ENCODE measurements at places on chromosomes 4 and X.

DNA sequence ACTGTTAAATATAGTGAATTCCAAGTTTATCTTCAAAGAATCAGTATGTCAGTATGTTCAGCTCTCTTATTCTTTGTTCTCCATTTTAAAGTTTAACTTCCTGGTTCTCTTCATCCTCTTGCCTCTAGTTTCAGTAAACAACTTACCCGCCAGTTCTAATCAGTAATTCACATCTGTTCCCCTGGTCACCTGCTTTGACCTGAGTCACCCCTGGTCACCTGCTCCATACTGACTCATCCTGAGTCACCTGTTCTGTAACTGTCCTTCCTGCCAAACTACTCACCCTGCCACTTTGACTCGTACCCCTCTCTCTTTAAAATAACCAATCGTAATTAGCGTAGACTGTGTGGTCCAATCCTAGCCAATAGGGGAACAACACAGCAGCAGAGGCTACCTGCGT lies 992.7 kb upstream of the HS3ST1 start:
- no peak for DNase-seq

- DNase-seq = no peak
These were observed 65.2 kb downstream of the IGFBP7 start for GRCh38 chr4:57044996-57045395.

- no peak for DNase-seq
These were observed 24.9 kb upstream of the AMOT start for GRCh38 chrX:112865464-112866025.

- DNase-seq = peak; percentile 17
These were observed 12.4 kb downstream of the YIPF6 start for GRCh38 chrX:68511255-68511654.

DNA sequence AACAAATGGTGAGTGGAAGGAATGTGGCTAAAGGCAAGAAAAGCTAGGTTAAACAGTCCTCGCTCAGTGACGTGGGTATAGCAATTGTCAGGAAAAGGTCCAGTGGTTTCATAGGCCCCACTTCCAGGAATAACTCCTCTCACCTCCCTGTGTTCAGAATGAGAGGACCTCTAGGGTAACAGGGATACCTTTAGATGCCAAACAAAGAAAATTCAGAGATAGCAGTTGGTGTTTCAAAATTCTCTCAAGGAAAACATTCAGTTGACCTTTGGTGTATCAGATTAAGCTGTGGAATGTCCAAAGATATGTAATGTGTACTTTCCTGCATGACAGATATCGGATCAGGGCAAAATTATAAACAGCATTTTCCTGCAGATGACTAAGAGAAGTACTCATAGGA lies 155.9 kb downstream of the ARHGAP6 start:
- no peak for DNase-seq

- no peak for DNase-seq
These were observed 429.1 kb downstream of the SPRY1 start for GRCh38 chr4:123825596-123826291.

GRCh38 chr4:145843148-145843547 lies 95.5 kb downstream of the ZNF827 start:
- DNase-seq = no peak

GRCh38 chr4:112633477-112634235 lies 3.1 kb downstream of the ZGRF1 start:
- DNase-seq = peak; percentile 31

GRCh38 chr4:146975036-146975435 lies 29.4 kb upstream of the TTC29 start:
- DNase-seq = no peak

DNA sequence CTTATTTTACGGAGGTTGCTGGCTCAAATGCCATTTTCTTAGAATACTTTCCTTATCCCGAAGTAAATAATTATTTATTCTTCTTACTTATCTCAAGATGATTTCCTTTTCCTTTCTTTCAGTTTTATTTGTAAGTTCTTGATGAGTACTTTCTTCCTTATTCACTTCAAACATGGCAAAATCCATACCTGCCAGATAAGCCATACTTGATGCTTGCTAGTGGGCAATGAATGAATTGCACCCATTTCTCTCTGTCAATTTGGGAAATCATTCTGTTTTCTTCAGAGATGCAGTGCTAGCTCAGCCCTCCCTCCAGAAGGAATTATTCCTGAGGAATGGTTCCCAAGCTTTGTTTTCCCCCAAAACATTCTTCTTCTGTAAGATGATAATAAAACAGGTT lies 598.3 kb downstream of the SPRY1 start:
- DNase-seq = no peak

- no peak for DNase-seq
These were observed 11.4 kb upstream of the GPR34 start for GRCh38 chrX:41677183-41678060.

DNA sequence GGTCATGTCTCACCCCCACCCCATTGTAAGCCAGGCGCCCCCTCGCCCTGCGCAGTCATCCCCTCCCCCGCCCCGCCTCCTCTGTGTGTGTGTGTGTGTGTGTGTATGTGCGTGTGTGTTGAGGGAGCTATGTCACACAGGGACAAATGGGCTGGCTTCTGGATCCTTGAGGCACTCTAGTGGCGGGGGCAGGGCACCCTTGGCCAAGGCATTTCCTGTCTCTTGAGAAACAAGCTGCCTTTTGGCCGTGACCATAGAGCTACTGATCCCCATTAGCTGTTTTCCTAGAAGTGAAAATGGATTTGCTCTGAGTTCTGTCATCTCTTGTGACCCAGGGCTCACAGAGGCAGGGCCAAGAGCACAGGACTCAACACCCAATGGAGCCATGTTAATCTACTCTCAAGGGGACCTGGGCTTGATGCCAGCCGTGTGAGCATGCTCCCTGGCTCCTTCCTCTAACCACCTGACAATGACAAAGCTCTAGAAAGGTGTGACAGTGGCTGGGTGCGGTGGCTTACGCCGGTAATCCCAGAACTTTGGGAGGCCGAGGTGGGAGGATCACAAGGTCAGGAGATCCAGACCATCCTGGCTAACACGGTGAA lies 162.5 kb upstream of the BCOR start:
- DNase-seq = no peak

GRCh38 chr4:37967736-37968135 lies 7.5 kb downstream of the PTTG2 start:
- DNase-seq = no peak

GRCh38 chr4:163280703-163281519 lies 51.5 kb downstream of the NPY1R start:
- no peak for DNase-seq

DNA sequence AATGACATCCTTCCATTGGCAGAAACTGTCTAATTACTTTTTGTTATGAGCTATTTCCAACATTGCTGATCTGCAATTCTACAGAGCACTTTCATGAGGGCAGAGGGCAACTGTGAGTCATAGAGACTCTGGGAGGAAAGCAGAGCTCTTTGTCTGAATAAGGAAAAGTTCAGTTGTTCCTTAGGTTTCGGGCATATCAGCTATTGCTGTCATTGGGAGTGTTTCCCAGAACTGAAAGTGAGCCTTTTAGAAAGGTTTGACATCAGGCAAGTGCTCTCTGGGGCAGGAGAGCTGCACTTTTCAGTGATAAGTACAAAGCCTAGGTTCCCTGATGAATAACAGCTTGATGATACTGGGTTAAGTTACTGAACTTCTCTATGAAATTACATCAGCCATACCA lies 119.2 kb upstream of the EDNRA start:
- DNase-seq = no peak

DNA sequence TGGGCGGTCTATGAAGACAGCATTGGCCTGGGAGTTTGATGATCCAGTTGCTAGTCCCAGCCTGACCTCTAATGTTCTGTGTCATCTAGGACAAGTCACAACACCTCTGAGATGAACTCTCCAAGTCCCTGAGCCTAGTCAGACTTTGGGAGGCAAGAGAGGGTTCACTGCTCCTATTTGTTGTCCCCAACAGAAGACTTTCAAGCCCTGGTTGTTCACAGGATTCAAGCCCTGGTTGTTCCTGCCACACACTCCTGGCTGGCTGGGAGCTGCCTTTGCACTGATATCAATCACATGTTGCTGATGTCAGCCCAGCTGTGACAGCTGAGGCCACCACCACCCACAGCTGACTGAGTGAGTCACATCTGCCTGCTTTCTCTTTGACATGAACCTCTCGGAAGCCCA lies 253.2 kb upstream of the RASGEF1B start:
- peak; percentile 6 for DNase-seq

DNA sequence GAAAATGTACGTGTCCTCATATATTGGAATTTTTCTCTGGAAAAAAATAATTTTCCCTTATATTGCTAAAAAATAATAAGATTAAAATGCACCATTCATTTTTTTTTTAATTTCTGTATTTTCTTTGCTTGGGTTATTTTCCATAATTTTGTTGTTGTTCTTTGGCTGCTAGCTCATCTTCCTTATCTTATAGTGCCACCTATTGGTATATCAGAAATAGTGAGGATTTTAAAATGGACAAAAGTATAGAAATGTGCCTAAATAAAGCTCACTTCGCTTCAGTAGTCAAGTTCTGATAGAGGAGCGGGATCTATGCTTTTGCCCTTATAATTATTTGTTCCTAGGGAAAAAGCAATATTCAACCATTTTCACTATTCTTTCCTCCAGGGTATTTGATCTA lies 134.8 kb downstream of the NAP1L3 start:
- DNase-seq = peak; percentile 47

GRCh38 chr4:48633657-48634056 lies 143.6 kb downstream of the ZAR1 start:
- no peak for DNase-seq

GRCh38 chr4:132063829-132064228 lies 1085.3 kb upstream of the PCDH10 start:
- no peak for DNase-seq

DNA sequence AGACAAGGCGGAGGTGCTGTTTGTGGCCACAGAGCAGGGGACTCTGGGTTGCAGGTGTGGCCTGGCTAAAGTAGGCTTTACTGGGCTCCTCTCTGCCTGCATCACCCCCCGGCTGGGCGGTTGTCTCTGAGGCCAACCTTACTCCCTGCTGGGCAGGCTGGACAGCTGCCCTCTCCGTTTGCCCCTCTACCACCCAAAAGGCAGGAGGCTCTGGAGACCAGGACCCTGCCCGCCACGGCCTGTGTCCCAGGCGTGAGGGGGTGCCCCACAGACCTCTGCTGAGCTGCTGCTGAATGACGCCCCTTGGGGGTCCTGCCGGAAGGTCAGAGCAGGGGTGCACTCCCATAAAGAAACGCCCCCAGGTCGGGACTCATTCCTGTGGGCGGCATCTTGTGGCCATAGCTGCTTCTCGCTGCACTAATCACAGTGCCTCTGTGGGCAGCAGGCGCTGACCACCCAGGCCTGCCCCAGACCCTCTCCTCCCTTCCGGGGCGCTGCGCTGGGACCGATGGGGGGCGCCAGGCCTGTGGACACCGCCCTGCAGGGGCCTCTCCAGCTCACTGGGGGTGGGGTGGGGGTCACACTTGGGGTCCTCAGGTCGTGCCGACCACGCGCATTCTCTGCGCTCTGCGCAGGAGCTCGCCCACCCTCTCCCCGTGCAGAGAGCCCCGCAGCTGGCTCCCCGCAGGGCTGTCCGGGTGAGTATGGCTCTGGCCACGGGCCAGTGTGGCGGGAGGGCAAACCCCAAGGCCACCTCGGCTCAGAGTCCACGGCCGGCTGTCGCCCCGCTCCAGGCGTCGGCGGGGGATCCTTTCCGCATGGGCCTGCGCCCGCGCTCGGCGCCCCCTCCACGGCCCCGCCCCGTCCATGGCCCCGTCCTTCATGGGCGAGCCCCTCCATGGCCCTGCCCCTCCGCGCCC lies 920 bp downstream of the HTT-AS start:
- DNase-seq = no peak

- no peak for DNase-seq
These were observed 7.8 kb downstream of the ZCCHC4 start for GRCh38 chr4:25320336-25320735.

DNA sequence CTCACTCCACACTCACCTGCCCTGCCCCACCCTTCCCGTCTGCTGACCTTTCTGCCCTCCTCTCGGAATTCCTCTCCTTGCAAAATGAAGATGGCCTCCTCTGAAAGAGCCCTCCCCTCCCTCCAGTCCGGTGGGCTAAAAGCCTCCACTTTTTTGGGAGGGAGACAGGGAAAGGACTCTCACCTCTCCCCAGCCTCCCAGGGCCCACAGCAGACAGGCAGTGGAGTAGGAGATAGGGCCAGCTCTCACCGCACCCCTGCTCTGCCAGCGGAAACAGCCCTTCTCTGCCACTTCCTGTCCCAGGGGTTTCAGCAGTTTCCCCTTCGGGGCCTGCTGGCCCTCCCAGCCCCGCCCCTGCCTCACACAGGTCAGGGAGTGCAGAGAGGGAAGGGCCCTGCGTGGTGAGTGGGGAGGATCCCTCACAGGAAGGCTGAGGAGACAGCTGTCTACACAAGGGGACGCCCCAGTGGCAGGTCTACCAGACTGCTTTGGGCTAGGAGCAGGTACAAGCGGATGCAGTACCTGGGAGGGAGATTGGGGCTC lies 18.2 kb downstream of the ELF4 start:
- no peak for DNase-seq

GRCh38 chrX:104270916-104271512 lies 16.3 kb upstream of the ESX1 start:
- DNase-seq = peak; percentile 51

- no peak for DNase-seq
These were observed 19.0 kb downstream of the DGKQ start for GRCh38 chr4:954211-955020.

- DNase-seq = no peak
These were observed 127.0 kb upstream of the ETNPPL start for GRCh38 chr4:108889696-108890483.

DNA sequence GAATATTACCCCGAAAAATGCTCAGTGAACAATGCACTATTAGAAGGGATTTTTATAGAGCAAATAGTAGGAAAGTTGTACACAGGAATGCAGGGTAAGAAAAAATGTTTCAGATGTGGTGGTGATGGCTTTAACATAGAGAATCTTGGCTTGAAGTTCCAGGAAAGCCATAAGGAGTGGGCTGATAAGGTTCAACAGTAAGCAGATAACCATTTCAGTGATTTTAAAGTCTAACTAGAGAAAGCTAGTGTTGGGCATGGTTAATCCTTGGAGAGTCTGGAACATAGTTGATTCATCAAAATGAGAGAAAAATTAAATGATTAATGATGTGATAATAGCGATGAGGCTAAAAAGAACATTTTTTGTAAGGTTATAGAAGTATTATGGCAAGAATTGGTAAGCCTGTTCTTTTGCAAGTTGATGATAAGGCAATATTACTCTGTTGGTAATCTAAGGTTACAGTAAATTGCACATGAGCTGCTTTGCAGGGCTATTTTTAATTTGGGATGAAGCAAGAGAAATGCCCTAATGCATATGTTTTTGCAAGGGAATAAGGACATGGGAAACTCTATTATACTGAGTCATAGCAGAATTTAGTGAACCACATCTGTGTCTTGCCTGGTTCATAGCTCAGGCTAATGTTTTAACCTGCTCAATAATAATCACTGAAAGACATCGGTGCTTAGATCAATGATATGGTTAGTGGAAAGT lies 44.3 kb downstream of the GALNTL6 start:
- DNase-seq = no peak

All from NCI-H1694 treated with DMSO at 0.1 percent for 48 hours (cell line).